ENCODE measurements at places on chromosomes 2 and 18. TPM values are rescaled to one million over a fixed set of nuclear protein-coding genes. Genes with fewer than 3 reads are reported as not detected.
A peak's percentile ranks its signal among the peaks of the same experiment; 100 is the strongest.

DNA sequence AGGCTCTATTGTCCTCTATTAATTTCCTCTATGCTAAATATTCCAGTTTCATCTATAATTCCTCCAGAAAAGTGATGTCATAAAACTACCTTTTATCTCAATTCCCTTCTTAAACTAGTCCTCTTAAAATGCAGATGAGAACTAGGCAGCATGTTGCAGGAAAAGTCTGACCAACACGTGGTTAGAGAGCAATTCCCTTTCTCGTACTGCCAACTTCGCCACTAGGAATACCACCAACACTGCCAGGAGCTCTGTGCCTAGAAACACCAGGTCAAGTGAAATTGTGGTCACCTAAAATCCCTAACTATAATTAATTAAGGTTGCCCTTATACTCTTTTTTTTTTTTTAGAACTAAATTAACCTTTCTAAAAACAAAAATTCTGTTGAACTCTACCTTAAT is 127.7 kb downstream of the PPP1R1C start:
- no peak for DNase-seq
- H3K27me3 ChIP-seq, result peaks cover 4% of the 10 kb centered on the region
- H3K4me3 ChIP-seq, result no peak overlapping the region
- H3K36me3 ChIP-seq, result no peaks in the 10 kb centered on the region

DNA sequence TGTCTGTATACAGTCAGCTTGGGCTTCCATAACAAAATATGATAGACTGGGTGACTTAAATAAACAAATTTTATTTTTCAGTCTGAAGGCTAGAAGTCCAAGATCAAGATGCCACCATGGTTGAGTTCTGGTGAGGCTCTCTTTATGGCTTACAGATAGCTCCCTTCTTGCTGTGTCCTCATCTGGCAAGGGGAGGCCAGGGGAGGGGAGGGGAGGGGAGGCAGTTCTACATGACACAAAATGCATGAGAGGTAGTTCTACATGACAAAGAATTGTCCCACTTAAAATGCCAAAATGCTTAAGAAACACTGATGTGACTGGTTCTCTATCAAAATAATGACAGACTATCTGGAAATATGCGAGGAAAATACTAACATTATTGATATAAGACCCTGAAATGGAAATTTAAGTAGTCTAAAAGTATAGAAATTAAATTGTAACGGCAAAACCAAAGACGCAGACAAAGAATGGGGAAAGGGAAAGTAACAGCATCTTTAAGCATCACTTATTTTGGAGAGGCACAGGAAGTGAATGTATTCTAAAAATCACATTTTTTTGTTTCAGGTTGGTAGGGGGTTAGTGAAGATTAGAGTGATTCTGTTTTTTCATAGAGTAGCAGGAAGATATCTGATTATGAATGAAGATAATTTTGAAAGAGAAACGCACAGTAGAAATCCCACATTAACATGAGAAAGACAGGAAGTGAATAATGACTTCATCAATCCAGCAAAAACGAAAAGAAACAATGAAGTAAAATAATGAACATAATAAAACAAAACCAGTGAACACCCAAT is 131.4 kb downstream of the STRN start:
- no peaks in the 10 kb centered on the region for H3K36me3 ChIP-seq
- no peak overlapping the region for H3K4me3 ChIP-seq
- H3K4me1 ChIP-seq, result no peaks in the 10 kb centered on the region
- H3K27me3 ChIP-seq, result no peaks in the 10 kb centered on the region
- H3K27ac ChIP-seq, result no peak overlapping the region

EPHA4 gene
- 12.7 TPM for total RNA-seq

DNA sequence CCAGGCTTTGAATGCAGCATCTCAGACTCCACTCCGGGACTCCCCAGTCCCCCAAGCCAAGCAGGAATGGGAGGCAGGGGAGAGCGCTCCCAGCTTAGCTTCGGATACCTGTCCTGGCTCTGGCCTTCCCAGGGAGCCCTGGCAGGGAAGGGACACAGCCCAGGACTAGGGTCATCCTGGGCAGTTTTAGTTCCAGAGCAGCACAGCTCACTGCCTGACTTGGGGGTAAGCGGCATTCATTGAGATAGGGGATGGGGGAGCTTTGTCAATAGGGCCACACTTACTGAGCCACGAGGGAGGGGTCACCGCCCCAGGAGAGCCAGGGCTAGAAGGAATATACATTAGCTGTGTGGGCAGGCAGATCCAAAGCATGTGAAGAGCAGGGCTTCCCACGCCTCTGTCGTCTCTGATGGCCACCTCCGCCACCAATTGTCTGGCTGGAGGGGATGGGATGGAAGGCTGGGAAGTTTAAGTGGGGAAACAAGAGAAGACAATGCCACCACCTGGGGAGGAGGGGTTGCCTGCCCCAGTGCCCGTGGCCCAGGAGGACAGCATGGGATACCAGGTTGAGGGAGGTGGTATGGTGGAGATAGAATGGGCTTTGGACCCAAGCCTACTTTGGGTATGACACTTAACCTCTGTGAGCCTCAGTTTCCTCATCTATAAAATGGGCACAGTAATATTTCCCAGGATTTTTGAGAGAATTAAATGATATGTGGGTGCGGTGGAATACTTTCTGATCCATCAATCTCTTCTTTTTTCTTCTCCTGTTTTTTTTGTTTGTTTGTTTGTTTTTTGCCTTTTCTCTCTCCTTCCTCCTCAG is 40.2 kb downstream of the SCTR start:
- peak; percentile 17 for DNase-seq
- H3K27me3 ChIP-seq, result peaks cover 21% of the 10 kb centered on the region
- H3K4me3 ChIP-seq, result no peak overlapping the region

GRCh38 chr2:177391822-177392372 is 676 bp upstream of the AGPS start:
- DNase-seq, result peak; percentile 17
- no peaks in the 10 kb centered on the region for H3K27me3 ChIP-seq
- peak overlapping the region; percentile 89 for H3K4me3 ChIP-seq
- H3K4me1 ChIP-seq, result peaks cover 22% of the 10 kb centered on the region
- H3K36me3 ChIP-seq, result no peaks in the 10 kb centered on the region

GRCh38 chr2:110998311-110998710 is 122.4 kb upstream of the BCL2L11 start:
- no peak overlapping the region for H3K27ac ChIP-seq
- no peaks in the 10 kb centered on the region for H3K36me3 ChIP-seq
- no peak for DNase-seq
- peaks cover 47% of the 10 kb centered on the region for H3K27me3 ChIP-seq

DNA sequence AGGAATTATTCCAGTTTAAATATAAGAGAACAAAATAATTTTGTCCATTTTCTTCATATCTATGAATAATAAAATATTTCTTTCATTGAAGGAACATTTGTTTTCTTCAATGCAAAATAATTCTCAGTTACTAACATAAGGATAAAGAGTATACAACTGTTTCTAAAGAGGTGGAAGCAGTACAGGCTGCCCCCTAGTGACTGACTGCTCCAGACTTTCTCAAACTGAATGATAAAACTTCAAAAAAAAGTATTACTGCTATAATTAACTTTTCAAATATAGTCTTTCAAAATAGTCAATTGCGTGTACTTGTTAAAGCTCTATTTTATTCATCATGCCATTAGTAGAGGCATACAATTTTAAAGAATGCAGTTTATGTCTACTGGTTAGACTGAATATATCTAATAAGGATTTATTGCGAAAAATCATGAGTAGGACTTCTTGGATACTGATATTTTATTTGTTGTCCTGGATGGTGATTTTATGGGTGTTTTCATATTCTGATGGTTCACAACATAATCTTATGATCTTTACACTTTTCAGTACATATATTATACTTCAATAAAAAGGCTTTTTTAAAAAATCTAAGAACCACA is 100.1 kb downstream of the WDPCP start:
- no peaks in the 10 kb centered on the region for H3K36me3 ChIP-seq
- H3K27ac ChIP-seq, result no peak overlapping the region
- no peak overlapping the region for H3K4me3 ChIP-seq
- H3K4me1 ChIP-seq, result no peaks in the 10 kb centered on the region
- no peak for DNase-seq

DNA sequence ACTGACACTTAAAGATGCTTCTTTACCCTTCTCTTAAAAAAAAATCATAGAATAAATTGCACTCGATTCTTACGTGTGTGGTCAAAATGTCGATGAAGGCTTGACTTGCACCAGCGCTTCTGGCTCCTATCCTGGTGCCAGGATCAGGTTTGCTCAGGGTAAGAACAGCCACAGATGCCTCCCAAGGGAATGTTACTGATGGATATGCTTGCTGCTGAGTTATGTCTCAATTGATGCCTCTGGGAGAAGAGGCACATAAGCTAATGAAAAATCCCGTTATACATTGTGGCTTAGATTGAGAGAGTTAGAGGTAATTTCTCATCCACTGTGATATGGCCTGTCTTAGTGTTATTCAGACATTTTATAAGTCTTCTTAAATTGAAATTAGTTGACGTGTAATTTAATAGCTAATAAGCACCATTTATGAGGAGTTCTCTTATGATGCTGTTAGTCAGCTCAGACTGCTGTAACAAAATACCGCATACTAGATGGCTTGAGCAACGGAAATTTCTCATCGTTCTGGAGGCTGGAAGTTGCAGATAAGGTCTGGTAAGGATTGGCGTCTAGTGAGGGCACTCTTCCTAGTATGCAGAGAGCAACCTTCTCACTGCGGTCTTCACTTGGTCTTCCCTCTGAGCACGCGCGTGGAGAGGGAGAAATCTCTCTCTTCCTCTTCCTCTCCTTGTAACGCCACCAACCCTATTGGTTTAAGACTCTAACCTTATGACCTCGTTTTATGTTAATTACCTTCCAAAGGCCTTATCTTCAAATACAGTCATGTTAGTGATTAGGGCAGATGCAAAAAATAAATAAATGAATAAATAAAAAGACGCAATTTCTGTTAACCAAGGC is 116.6 kb upstream of the NOSTRIN start:
- H3K4me3 ChIP-seq, result no peak overlapping the region
- H3K27ac ChIP-seq, result peak overlapping the region; percentile 59
- DNase-seq, result no peak
- peaks cover 24% of the 10 kb centered on the region for H3K4me1 ChIP-seq

AKAIN1 gene
- not detected for total RNA-seq

GRCh38 chr2:186058614-186059013 is 320.0 kb downstream of the FSIP2 start:
- DNase-seq, result no peak
- no peak overlapping the region for H3K4me3 ChIP-seq
- H3K36me3 ChIP-seq, result no peaks in the 10 kb centered on the region
- no peak overlapping the region for H3K27ac ChIP-seq
- H3K4me1 ChIP-seq, result no peaks in the 10 kb centered on the region
- H3K27me3 ChIP-seq, result no peaks in the 10 kb centered on the region

Data from osteoblast (primary cell).